ENCODE measurements at places on chromosomes 7 and 10.

DNA sequence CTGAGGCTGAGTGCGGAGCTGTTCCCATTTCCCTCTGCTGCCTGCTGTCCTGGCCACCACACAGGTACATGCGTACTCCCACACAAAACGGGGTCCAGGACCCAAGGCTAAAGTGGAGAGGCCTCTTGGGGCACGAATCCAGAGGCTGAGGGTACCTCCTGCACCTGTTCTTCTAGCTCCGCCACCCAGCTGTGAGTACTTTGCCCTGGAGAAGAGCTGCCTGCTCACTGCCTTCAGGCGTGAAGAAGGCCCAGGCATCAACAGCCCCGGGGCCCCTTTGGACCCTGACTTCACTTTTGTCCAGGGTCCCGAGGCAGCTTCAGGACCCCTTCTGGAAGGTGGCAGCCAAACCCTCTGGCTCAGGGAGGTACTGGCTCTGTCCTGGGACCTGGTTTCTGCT, 88.6 kb downstream of the HIF1AN start:
- no peak for DNase-seq

- no peak for DNase-seq
Measured at GRCh38 chr10:78556705-78557432, 511.9 kb upstream of the ZMIZ1 start.

DNA sequence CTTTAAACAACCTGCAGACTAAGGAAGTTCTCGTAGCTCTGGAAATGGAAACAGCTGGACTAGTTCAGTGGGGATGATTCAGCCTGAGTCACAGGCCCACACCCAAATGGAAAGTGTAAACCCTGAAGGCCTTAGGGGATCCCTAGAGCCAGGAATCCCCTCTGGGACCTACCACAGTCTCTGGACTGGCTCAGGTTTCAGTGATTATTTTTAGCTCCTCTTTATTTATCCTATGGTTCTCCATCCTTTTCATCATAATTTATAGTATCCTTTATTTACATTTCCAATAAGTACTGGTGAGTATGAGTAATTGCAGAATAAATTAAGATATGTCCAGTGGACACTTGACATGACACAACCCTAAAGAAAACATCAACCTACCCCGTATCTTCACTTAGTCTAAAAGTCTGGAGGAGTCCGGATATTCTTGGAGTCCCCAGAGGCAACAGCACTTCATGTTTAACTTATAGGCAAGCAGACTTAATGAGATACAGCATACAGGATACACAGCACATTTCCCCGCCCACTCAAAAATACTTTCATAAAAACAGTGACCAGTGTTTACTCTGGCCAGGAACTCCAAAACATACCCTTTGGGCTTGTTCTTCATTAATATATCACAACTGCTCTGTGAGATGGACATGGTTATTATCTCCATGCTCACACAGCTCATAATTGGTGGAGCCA, 28.4 kb upstream of the SEMA3E start:
- peak; percentile 95 for DNase-seq

DNA sequence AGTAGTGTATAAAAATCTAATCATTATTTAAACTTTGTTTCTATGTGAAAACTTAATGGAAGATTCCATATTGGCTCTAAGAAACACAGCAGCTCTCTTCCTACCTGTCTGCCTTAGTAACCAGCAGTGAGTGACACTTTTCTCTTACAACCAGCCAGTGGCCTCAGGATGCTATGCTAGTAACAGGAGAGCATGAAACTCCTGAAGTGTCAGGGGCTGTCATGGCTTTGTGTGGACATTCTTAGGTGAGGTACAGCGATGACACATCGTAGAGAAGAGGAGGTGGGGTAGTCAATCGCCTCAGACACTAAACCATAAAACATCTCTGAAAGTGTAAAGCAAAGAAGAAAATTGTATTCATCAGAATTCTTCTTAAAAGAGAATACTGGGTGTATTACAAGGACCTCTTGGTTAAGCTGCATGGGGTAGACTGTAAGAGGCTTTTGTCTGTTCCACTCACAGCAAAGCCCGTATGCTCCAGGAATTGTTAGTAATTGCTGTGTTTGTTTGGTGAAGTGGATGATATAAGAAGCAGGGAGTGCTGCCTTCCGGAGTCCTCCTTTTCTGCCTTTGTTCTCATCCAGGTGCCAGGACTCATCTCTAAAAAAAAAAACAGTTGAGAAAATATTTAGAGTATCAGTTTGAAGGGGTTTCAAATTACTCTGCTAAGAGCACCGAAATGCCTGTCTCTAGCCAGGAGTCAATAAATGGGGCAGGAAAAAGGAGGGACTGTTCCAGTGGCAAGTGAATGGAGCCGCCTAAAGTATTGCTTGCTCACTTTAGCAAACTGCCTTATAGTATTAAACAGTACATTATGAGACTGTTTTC, 518.8 kb downstream of the CNTNAP2 start:
- no peak for DNase-seq

DNA sequence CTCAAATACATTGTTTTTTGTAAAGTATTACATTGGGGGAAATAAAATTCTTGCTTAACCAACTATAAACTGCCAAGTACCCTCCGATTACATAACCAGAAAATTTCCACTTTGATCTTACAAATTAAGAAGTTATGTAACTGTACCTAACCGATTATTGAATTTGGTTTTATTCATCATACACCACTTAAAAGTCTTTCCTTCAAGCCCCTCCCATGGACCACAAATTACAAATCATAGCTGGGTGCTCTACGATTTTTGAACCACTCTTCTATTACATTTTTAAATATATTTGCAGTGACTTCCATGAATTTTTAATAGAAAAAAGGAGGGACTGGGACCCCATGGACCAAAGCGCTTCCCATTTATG, 630 bp downstream of the ZNF680 start:
- DNase-seq, result peak; percentile 13

- DNase-seq, result peak; percentile 16
Measured at GRCh38 chr7:7190142-7190541, 7.8 kb downstream of the C1GALT1 start.

DNA sequence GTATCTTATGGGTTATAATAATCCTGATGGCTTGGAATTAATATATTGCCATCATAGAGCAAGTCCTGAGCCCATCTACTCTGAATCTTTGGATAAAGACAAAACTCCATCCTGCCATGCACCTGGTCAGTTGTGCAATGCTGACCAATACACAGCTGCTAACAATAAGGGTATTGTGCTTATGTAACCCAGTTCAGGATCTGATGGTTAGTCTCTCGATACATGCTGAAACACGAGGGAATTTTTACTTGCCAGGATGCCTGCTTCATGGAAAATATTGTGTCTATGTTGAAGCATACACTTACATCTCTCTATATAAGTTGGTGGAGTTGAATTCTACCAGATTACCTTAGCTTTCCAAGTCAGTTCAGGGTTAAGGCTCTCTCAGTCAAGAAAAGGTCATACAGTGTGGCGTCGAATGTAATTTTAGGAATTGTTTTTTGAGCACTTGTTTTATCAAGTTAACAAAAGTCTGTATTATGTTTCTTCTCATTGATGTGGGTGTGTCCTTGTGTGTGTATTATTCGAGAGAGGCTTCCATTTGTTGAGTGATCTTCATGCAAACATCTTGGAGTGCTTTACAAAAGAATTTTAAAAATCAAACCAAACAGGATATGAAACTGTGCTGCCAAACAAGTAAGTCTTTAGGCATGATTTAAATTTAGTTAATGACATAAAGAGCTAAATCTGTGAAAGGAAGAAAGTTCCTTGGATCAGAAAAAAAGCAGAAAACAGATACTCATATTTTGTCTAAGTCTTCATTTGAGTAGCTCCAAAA, 449.1 kb downstream of the SUGCT start:
- no peak for DNase-seq

GRCh38 chr7:157395206-157395605, 58.4 kb downstream of the DNAJB6 start:
- no peak for DNase-seq

- DNase-seq, result peak; percentile 26
Measured at GRCh38 chr7:148670374-148670773, 28.3 kb upstream of the CUL1 start.

DNA sequence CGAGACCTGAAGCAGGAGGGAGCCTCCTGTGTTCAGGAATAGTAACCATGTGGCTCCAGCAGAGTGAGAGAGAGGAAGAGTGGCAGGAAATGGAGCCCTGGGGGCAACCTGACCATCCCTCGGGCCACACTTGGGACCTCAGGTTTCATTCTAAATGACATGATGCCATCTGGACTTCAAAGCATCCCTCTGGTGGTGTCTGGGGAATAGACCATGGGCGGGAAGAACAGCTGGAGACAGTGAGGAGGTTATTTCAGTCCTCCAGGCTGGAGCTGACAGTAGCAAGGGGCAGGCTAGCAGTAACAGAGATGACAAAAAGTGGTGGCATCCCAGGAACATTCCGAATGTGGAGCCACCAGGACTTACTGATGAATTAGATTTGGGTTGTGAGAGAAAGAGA, 44.8 kb downstream of the AKR1B1 start:
- no peak for DNase-seq

DNA sequence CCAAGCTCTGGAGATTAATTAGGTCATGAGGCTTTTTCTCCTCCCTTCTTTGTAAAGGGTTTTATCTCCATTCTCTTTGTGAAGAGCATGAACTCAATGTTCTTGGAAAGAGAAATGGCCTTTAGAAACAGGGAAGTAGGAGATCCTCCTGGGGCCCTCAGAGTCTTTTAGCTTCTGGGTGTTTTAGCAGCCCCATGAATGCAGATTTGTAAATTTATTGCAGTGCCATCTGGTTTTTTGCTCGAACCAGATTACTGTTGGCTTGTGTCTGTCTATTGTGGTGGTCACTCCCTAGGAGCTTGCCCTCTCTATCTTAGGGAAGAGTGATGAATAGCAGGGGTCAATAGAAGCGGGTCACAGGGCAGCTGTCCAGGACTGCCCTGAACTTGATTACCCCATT, 110.6 kb downstream of the BTRC start:
- no peak for DNase-seq

DNA sequence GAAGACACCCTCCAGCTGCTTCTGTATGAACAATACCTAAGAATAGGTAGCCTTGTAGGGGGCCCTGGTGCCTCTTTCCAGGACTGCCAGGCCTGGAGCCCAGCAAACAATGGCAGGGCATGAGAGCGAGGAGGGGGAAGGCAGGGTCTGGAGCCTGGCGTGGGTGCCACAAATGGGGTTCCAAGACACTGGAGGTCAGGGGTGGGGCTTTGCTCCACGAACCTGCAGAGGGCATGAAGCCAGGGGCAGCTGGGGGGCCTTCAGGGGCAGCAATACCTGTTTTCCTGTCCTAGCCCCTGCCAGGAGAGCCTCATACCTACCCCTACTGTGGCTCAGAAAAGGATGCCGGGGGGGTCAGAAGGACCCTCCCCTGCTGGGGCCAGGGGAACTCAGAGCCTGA, 61.6 kb downstream of the SLC29A4 start:
- no peak for DNase-seq

GRCh38 chr10:93874309-93875031, 19.3 kb upstream of the SLC35G1 start:
- DNase-seq, result no peak

- no peak for DNase-seq
Measured at GRCh38 chr7:72336632-72337389, 75.3 kb downstream of the CALN1 start.

DNA sequence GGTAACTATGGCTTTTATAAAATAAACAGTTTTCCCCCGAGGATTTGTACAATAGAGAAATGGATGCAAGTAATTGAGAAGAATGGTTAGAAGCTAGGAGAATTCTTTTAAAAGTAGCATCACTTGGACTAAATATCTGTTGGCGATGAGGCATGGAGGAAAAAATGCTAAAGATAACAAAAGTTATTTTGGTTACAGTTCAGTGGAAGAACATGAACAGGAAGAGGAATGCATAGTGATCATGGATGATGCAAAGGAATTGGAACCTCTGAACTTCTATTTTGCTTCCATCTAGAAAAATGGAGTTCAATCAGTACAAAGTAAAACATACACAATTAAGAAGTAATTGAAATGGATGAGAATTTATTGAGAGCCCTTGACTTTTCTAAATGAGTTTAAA, 32.9 kb downstream of the ENTPD1 start:
- DNase-seq, result no peak

GRCh38 chr7:47531584-47532492, 50.1 kb downstream of the TNS3 start:
- DNase-seq, result no peak

GRCh38 chr7:106609416-106609815, 51.5 kb downstream of the CCDC71L start:
- peak; percentile 92 for DNase-seq

DNA sequence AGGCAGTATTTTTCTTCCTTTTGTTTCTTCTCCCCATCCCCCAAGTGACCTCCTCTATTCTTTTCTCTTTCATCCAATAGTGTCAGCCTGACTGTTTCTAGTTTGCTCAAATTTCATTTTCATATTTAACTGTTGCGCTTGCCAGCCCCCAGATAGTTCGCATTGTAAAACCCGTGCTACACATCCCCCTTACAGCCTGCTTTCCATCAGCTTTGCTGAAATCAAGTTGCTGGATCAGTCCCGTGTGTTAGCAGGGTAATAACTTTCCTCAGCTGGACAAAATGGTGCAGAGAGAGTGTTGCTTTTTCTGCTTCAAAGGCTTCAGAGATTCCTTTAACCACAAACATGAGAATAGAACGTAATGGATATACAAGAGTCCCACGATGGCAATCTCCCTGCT, 180.6 kb upstream of the NPVF start:
- no peak for DNase-seq

DNA sequence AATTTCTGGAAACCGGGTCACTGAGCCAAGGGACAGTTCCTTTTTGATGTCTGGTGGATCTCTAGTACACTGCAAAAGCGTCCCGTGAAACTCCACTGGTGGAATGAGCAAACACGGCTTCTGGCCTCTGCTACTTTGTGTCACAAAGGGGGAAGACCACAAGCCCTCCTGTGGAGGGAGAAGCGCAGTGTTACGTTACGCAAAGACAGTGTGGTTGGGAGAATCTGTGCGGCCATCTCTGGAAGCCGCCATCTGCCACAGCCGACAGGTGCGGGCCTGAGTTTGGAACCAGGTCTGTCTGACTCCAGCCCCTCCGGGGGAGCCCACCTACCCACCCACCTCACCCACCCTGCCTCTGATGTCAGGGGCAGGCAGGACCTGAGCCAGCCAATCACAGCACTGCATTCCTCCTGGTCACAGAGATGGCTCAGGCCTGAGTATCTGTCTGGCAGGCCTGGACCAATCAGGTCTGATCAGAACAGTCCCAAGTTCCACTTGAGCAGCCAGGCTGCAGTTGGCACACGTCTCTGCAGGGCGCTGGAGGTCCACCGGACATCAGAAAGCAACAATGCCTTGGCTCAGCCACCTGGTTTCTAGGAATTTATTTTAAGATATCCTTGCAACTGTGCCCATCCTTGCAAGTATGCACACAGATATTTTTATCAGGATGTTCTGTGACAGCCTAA, 3.0 kb upstream of the CYP2W1 start:
- no peak for DNase-seq

GRCh38 chr10:109891105-109891504, 32.2 kb downstream of the XPNPEP1 start:
- DNase-seq, result peak; percentile 33

- no peak for DNase-seq
Measured at GRCh38 chr7:40833191-40833887, 698.5 kb downstream of the SUGCT start.
